Activated naive CD8-positive, alpha-beta T cell treated with anti-CD3 and anti-CD28 coated beads, Interleukin-2, amount 50 U/mL, for 24 hours (primary cell): ENCODE measurements at places on chromosomes 4 and X.
A peak's percentile ranks its signal among the peaks of the same experiment; 100 is the strongest.

DNA sequence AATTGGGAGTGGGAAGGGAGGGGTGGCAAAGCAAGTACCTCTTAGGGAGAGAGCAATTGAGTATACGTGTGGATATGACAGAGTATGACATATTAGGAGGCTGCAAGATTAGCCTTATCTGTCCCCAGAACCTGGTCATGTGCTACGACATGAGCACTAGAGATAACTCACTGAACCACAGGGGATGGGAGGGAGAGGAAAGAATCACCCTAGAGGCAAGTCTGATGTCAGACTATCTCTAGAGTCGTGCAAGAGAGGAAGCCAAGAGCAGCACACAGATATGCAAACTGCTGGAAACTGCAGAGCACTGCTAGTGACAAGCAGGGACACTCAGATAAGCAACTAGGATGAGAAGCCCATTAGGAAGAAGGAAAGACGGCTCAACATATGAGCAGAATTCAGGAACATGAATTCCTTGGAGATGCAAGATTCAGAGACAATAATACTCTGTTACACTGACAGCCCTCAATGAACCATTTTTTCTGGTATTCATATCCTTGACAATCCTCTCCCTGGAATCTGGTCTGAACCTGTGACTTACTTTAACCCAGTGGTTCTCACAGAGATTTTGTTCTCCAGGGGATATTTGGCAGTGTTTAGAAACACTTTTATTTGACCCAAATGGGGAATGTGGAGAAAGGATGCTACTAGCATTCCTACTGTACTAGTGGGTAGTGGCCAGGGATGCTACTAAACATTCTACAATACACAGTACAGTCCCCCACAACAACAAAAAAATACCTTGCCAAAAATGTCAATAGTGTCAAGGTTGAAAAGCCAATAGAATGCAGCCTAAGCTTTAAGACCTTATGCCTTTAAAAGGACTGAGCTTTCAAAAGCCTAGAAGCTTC lies 84.0 kb upstream of the BMP2K start:
- no peak for DNase-seq
- H3K27me3 ChIP-seq = peaks cover 2% of the 10 kb centered on the region
- peaks cover 10% of the 10 kb centered on the region for H3K4me1 ChIP-seq
- H3K36me3 ChIP-seq = no peaks in the 10 kb centered on the region
- H3K27ac ChIP-seq = no peak overlapping the region

DNA sequence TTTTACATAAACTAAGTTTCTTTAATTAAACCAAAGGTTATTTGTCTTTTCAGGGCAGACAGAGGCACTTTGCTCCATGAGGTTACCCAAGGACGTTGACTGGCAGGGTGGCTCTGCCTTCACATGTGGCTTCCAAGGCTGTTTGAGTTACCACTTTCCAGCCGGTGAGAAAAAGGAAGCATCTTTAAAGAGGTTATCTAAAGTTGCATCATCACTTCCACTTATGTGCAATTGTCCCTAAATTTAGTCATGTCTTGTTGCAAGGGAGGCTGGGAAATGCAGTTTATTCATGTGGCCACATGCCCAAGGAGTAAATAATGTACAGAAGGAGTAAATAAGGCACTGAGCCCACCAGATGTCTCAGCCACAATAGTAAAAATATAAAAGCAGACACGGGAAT lies 29.0 kb upstream of the RAP1GDS1 start:
- H3K36me3 ChIP-seq = no peaks in the 10 kb centered on the region
- H3K27me3 ChIP-seq = no peaks in the 10 kb centered on the region
- no peaks in the 10 kb centered on the region for H3K4me1 ChIP-seq
- DNase-seq = no peak
- no peak overlapping the region for H3K4me3 ChIP-seq

DNA sequence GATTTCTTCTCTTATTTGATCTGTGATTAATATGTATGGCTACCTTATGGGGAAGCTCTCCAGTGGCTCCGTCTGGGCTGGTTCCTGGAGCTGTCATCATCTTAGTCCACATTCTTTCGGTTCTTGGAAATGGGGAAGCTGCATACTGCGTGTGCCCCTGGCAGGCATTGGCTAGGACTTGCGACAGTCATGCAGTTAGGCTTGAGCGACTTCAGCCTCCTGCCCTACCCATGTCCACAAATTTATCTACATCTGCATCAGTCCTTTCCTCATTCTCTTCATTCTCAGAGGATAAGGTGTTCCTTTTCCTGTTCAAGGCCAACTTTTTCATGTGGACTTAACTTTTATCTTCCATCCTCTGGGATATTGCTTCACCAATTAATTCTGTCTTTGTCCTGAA lies 214.2 kb downstream of the RELL1 start:
- peaks cover 25% of the 10 kb centered on the region for H3K27me3 ChIP-seq
- no peak overlapping the region for H3K27ac ChIP-seq
- no peaks in the 10 kb centered on the region for H3K36me3 ChIP-seq
- H3K4me3 ChIP-seq = no peak overlapping the region
- no peaks in the 10 kb centered on the region for H3K4me1 ChIP-seq

DNA sequence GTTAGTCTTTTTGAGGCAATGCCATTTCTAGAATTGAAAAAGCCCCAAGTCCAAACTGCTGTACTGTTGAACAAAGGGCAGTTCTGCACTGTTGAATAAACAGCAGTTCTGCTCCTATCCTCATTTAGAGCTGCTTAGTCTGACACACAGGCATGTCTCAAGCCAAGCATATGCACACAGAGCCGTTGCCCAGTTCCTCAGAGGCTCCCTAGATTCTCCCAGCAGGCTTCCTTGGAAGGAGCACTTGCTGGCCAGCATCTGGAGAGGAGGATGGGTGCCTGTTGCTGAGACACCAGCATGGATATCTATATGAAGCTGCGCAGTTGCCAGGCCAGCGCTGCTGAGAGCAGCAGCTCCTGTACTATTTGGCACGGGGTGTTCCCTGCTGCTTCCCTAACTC lies 138.3 kb upstream of the USP38 start:
- H3K4me3 ChIP-seq = no peak overlapping the region
- no peaks in the 10 kb centered on the region for H3K36me3 ChIP-seq
- H3K27ac ChIP-seq = no peak overlapping the region
- no peaks in the 10 kb centered on the region for H3K4me1 ChIP-seq
- no peak for DNase-seq

DNA sequence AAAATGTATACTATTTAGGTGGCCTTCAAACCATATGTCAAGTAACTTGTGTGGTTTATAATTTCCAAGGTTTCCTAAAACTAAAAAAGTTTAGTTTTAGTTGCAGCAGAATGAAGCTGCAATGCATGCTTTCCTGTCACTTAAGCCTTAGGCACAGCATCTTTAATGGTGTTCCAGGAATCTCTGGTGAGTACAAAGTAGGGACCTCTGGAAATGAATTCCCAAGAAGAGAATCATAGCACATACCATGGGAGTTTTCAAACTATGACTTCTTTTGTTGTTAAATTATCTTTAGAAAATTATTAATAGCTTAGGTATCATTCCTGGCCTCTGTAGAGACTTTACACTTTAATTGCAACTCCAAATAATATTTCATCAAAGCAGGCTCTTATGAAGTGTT lies 1005.9 kb upstream of the PABPC4L start:
- no peaks in the 10 kb centered on the region for H3K27me3 ChIP-seq
- no peaks in the 10 kb centered on the region for H3K36me3 ChIP-seq
- no peaks in the 10 kb centered on the region for H3K4me1 ChIP-seq
- no peak overlapping the region for H3K4me3 ChIP-seq

DNA sequence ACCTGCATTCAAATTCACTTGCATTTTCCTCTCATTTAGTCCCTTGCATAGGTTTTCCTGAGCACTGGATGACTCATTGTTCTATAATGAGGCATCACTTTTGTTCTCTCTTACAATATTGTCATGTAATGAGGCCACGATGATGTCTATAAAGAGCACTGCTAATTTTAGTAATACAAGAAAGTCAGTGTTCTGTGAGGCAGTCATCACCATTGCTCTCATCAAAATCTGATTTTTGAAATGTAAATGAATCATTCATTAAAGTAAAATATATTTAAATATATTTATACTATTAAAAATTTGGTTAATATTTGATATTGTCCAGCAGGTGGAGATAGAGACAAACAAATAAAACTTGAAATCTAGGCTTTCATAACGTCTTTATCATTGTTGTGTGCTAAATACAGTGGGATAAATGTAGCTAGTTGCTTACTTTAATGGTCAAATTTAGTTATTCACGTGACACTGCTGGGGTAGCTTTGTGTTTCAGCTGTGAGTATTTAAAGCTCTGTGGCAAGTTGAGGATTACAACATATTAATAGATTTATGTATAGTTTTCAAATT lies 15.4 kb downstream of the HMGB2 start:
- no peak overlapping the region for H3K27ac ChIP-seq
- peaks cover 9% of the 10 kb centered on the region for H3K36me3 ChIP-seq
- no peak overlapping the region for H3K4me3 ChIP-seq
- no peak for DNase-seq

DNA sequence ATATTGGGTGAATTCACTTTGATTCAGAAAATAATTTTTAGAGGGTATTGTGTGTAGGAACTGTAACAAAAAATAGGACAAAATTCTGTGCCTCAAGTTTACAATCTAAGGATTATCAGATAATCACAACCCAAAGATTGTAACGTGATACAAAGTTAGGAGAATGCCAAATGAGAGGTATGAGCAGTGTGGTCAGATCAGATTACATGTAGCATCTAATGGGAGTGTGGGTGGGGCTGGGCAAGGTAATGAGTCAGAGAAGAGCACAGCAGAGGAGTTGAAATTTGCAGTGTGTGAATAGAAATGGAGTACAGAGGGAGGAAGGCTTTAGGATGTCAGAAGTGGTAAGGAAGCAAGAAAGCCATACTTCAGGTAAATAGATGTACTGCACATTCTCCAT lies 103.4 kb upstream of the TEX13A start:
- no peaks in the 10 kb centered on the region for H3K27me3 ChIP-seq
- no peak overlapping the region for H3K27ac ChIP-seq
- H3K4me1 ChIP-seq = no peaks in the 10 kb centered on the region
- no peak for DNase-seq

- no peak overlapping the region for H3K27ac ChIP-seq
- H3K4me3 ChIP-seq = no peak overlapping the region
- DNase-seq = no peak
Measured at GRCh38 chr4:98452091-98452490, 190.9 kb downstream of the RAP1GDS1 start.

- peaks cover 36% of the 10 kb centered on the region for H3K27me3 ChIP-seq
- peaks cover 17% of the 10 kb centered on the region for H3K4me1 ChIP-seq
- H3K27ac ChIP-seq = no peak overlapping the region
- peaks cover 2% of the 10 kb centered on the region for H3K36me3 ChIP-seq
- DNase-seq = no peak
Measured at GRCh38 chr4:18056030-18056429, 34.5 kb upstream of the LCORL start.

DNA sequence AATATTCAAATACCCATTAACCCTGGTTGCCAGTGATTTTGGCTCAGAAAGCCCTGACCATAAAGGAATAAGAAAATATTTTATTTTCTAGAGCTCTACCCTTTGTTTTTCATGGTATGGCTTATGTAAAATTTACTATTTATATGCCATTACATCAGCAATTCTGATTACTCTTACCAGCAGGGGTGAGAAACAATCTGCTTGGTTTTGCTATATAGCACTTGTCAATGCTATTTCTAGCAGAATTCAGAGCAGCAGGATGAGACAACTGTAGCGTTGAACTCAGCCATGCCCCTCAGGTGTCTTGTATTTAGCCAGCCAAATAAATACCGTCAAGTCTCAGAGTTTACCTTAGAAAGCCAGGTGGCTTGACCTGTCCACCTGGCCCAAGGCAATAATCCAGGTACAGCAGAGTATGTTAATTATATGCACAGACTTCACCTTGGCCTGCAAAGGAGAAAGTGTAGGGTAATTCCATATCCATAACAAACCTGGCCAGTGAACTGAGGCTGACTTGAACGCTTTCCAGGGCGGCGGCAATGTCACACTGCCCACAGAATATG lies 1303.5 kb downstream of the RAPGEF2 start:
- no peak overlapping the region for H3K4me3 ChIP-seq
- no peaks in the 10 kb centered on the region for H3K27me3 ChIP-seq
- no peaks in the 10 kb centered on the region for H3K36me3 ChIP-seq
- H3K4me1 ChIP-seq = no peaks in the 10 kb centered on the region
- DNase-seq = no peak
- no peak overlapping the region for H3K27ac ChIP-seq

GRCh38 chr4:141133146-141133998 lies at the start of gene RNF150:
Gene RNF150, minus strand, starts transcription at chr4:141133469.
- DNase-seq = peak; percentile 67
- H3K36me3 ChIP-seq = no peaks in the 10 kb centered on the region
- H3K4me1 ChIP-seq = peaks cover 5% of the 10 kb centered on the region
- H3K27ac ChIP-seq = no peak within 1 kb of the TSS
- H3K27me3 ChIP-seq = peaks cover 64% of the 10 kb centered on the region
- H3K4me3 ChIP-seq = peak within 1 kb of the TSS; percentile 83

- no peak for DNase-seq
- no peaks in the 10 kb centered on the region for H3K27me3 ChIP-seq
- H3K27ac ChIP-seq = no peak overlapping the region
Measured at GRCh38 chr4:5224340-5224739, 173.1 kb downstream of the STK32B start.

GRCh38 chr4:146762016-146762415 lies 123.3 kb downstream of the POU4F2 start:
- no peaks in the 10 kb centered on the region for H3K27me3 ChIP-seq
- H3K4me1 ChIP-seq = no peaks in the 10 kb centered on the region
- DNase-seq = no peak

DNA sequence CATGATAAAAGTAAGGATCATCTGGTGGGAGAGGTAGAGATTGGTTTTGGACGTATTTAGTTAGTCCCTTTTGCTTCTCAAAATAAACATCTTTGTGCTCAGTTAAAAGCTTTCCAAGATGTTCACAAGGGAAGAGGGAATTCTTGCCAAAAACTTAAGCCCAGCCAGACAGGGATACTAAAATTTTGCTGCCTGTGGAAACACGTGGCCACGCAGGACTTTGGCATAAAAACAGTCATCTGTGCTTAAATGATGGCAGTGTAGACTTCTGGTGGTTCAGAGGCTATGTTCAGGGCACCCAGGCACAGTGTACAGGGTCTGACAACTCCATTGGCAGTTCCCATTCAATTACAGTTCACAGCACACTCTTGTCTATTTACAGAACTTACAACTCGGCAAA lies 93.2 kb upstream of the JADE1 start:
- H3K36me3 ChIP-seq = no peaks in the 10 kb centered on the region
- no peak for DNase-seq
- peaks cover 2% of the 10 kb centered on the region for H3K27me3 ChIP-seq
- no peaks in the 10 kb centered on the region for H3K4me1 ChIP-seq
- no peak overlapping the region for H3K4me3 ChIP-seq
- no peak overlapping the region for H3K27ac ChIP-seq

- H3K4me1 ChIP-seq = no peaks in the 10 kb centered on the region
- H3K36me3 ChIP-seq = no peaks in the 10 kb centered on the region
- H3K27me3 ChIP-seq = no peaks in the 10 kb centered on the region
- no peak overlapping the region for H3K27ac ChIP-seq
- no peak for DNase-seq
Measured at GRCh38 chrX:50719614-50720013, 94.4 kb downstream of the SHROOM4 start.

DNA sequence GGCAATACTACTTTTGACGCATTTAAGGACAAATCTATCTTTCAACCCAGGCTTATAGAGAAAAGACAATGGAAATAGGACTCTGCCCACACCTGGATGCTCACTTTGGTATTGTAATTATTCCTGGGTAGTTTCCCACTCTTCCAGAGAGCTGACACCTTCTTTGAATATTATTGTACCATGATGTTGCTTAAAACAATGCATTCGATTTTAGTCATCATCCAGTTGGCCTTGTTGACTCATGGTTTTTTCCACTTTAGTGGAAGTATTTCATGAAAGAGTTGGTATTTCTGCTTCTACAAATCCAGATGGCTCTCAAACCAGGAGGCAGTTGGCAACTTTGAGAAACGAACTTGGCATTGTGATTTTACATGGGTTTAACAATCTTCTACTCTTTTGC lies 124.2 kb downstream of the ENOX2 start:
- peaks cover 3% of the 10 kb centered on the region for H3K36me3 ChIP-seq
- no peak for DNase-seq
- peaks cover 5% of the 10 kb centered on the region for H3K4me1 ChIP-seq
- no peak overlapping the region for H3K27ac ChIP-seq
- H3K27me3 ChIP-seq = no peaks in the 10 kb centered on the region
